IPS-NIHi11 (cell line): ENCODE measurements at places on chromosomes 2 and 18.

DNA sequence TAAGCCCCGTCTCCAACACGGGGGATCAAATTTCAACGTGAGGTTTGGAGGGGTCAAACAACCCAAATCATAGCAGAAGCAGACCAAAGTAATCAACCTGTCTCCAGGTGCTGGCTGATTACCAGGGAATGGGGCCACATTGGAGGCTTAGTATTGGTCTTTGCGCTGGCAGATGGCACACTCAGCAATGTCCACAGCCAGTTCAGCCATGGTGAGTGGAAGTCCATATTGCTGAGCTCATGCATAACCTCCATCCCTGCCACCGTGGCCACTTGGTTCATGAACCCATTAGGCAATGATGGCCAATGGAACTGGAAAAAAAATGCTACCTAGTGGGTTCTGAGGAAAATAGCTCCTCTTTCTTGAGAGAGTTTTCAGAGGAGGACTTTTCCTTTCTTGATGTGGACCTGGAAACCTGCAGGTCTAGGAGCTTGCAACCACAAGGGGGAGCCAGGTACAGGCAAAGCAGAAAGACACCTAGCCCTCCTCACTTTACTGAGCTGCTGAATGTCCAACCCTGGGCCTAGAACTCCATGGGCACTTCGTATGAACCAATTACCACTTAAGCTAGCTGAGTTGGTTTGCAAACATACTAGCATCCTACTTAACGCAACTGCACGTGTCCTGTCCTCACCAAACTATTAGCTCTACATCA is 128.0 kb upstream of the GYPC start:
- peak; percentile 79 for DNase-seq

GRCh38 chr2:160927324-160927723 is 232.9 kb upstream of the TANK start:
- DNase-seq, result no peak

GRCh38 chr2:102940684-102941083 is 178.9 kb downstream of the TMEM182 start:
- no peak for DNase-seq

GRCh38 chr2:196177124-196177523 is 5.7 kb upstream of the STK17B start:
- DNase-seq, result no peak

- no peak for DNase-seq
Measured at GRCh38 chr18:32446780-32447179, 23.9 kb downstream of the GAREM1 start.

DNA sequence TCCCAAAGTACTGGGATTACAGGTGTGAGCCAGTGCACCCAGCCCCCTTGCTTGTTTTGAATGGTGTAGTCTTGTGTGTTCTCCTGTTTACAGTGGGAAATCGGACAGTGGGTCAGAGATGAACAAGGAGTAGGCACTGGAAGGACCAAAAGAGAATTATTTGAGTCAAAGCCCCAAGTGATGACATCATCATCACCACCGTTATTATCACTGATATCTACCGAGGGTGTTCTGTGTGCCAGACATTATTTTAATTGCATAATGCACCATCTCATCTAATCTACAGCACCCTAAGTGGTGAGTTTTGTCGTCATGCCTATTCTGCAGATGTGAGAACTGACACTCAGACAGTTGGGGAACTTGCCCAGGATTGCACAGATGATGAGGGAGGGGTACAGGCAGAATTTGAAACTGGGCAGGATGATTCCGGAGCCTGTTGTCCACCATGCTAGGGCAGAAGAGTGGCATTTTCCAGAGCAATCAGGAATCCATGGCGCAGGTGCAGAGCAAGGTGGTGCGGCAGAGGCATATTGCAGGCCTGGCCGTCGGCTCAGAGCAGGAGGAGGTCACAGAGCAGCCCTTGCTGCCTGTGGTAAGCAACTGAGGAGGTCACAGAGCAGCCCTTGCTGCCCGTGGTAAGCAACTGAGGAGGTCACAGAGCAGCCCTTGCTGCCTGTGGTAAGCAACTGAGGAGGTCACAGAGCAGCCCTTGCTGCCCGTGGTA is 137.0 kb upstream of the HDAC4 start:
- no peak for DNase-seq

- DNase-seq, result no peak
Measured at GRCh38 chr2:187264612-187265011, 183.4 kb downstream of the CALCRL start.

GRCh38 chr2:33292981-33293595 is 183.4 kb upstream of the RASGRP3 start:
- DNase-seq, result no peak

DNA sequence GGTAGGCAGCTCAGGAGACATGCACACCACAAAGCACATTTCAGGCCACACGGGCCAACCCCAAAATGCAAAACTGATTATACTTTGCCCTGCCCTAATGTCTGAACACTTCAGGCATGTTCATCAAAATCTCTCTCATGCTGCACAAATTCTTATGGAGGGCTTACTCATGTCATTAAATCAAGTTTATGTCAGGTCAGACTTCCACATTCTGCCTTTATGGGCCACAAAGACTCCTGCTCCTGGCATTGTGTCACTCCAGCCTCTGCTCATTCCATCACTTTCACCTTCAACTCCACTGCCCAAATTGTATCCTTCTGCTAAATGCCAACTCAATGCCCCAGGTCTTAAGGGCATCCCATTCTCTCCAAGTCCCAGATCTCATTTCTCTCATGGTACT is 9.2 kb downstream of the UXS1 start:
- DNase-seq, result no peak

DNA sequence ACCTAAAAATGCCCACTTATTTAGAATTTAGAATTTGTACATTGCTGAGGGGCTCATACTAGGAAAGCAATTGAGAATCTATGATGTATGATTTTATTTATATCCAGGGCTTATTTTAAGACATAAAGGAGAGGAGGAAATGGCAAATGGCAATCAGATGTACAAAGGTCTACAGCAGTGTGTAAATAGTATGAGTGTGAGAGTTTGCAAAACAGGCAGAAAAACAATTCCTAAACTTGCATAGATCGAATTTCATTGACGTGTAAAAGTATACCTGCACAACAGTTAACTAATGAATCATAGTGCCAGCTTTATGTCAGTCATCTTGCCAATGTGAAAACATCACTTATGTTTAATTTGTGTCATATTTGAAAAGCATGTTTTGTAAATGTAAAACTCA is 718.7 kb upstream of the GCFC2 start:
- DNase-seq, result no peak

DNA sequence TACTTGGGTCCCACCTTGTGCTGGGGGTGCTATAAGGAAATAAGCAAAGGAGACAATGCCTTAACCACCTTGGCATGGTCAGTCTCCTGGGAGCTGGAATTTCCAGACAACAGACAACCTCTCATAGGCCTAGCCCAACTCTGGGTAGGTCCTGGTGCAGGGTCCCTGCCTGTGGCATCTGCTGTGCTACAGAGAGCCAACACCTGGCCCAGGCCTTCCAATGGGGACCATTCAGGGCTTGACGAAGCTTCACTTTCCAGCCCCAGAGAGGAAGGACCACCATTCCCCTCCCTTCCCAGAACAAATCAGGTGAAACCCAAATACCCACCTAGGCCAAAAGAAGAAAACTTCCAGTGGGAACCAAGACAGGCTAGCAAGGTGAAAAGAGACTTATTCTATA is 82.8 kb downstream of the SMAD7 start:
- no peak for DNase-seq

DNA sequence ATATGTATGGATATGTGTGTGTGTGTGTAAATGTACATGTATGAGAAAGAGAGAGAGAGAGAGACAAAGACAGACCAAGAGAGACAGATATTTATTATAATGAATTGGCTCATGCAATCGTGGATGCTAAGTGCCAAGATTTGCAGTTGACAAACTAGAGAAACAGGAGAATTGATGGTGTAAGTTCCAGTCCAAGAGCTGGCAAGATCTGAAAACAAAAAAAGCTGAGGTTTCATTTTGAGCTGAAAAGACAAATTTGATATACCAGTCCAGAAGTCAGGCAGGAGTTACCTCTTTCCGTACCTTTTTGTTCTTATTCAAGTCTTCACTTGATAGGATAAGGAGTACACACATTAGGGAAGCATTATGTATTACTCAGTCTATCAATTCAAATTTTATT is 157.8 kb downstream of the COPS8 start:
- DNase-seq, result no peak

GRCh38 chr2:45184606-45185005 is 175.4 kb upstream of the SIX2 start:
- DNase-seq, result no peak

- no peak for DNase-seq
Measured at GRCh38 chr2:86094229-86094628, 11.5 kb downstream of the POLR1A start.

DNA sequence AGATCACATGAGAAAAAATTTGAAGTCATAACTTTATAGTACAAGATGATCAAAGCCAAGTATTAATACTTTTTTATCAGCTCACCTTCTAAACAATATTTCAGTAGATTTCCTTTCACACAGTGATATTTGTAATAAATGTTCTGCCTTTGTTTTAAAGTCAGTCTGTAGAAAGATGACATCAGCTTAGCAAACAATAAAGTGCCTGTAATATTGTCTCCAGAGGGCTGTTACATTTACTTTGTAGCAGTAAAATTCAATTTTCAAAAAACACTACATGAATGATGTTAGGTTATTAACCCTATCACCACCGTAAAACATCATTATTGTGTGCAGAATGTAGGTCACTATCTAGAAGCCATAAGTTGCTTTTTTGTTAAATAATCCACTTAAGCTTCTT is 49.6 kb downstream of the ZEB2 start:
- DNase-seq, result no peak

DNA sequence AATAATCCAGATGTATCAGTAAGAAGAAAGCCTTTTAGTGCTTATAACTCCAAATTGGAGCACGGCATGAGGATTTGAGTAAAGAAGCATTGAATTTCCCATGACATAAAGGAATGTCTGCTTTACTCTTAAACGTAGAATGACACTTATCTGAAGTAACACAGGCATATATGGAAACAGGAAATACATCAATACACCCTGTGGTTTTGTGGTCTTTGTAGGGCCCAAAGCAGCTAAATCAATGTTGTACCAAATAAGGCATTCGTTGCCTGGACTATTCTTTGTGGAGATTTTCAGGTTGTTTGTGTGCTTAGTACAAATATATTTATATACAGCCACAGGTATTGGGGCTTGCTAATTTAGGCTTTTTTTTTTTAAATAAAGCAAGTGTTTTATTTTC is 660.5 kb downstream of the LRRTM4 start:
- no peak for DNase-seq

DNA sequence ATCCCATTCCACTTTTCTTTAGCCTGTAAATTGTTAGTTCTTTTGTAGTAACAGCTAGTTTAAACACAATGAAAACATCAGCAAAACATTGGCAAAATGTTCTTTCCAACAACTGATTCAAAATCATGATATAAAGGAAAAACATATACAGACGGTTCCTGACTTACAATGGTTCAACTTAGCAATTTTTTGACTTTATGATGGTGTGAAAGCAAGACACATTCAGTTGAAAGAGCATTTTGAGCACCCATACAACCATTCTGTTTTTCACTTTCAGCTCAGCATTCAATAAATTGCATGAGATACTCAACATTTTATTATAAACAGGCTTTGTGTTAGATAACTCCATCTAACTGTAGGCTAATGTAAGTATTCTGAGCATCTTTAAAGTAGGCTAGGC is 185.1 kb downstream of the NOL4 start:
- DNase-seq, result no peak

DNA sequence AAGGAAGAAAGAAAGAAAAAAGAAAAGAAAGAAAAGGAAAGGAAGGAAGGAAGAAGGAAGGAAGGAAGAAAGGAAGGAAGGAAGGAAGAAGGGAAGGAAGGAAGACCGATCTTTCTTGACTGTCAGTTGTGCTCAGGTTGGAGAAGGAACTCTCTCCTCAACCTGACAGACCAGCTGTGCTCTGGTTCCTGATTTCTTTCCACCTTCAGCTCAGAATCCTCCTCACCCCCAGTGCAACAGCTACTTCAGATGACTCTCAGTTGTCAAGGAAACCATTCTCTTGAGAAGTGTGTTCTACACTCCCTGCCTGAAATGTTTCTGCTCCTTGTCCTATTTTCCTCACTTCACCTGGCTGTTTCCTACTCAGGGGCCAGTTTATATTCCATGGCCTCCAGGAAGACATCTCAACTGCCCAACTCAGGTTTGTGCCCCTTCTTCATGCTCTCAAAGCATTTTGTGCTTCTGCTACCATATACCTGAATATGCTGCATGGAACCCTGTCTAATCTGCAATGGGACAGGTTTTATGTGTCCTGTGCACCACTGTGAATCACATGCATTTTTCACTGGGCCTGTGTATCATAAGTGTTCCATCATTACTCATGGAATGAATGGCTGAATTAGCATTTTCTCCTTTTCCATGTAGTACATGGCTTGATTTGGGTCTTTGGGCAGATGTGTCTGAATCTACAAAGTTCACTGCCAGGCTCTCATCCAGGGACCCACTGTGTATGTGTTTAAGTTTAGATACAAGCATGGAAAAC is 32.8 kb upstream of the DOCK10 start:
- DNase-seq, result no peak

GRCh38 chr2:96345438-96345837 is 9.9 kb downstream of the NCAPH start:
- peak; percentile 27 for DNase-seq

- peak; percentile 58 for DNase-seq
Measured at GRCh38 chr18:26091047-26091630, 726 bp upstream of the SS18 start.

DNA sequence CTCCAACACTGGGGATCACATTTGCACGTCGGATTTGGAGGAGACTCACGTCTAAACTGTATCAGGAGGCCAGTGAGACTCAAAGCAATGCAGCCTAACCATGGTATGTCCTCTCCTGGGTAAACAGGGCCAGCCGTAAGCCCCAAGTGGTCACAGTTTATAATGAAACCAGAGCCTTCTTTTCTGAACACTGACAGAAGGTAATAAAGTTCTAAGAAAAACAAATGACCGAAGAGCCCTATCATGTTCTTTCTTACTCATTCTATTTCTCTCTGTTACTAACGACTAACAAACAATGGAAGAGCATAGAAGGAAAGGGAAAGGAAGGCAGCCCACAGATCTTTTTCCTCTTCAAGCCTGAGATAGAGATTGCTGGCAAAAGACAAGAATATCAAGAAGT is 796.8 kb upstream of the SOX11 start:
- no peak for DNase-seq

- DNase-seq, result no peak
Measured at GRCh38 chr2:48452108-48452507, 77.8 kb upstream of the STON1 start.
